NCI-H2081 (cell line): ENCODE measurements at places on chromosomes 16 and 17.

GRCh38 chr16:84071121-84071520 is 28.5 kb upstream of the SLC38A8 start:
- no peak for DNase-seq

DNA sequence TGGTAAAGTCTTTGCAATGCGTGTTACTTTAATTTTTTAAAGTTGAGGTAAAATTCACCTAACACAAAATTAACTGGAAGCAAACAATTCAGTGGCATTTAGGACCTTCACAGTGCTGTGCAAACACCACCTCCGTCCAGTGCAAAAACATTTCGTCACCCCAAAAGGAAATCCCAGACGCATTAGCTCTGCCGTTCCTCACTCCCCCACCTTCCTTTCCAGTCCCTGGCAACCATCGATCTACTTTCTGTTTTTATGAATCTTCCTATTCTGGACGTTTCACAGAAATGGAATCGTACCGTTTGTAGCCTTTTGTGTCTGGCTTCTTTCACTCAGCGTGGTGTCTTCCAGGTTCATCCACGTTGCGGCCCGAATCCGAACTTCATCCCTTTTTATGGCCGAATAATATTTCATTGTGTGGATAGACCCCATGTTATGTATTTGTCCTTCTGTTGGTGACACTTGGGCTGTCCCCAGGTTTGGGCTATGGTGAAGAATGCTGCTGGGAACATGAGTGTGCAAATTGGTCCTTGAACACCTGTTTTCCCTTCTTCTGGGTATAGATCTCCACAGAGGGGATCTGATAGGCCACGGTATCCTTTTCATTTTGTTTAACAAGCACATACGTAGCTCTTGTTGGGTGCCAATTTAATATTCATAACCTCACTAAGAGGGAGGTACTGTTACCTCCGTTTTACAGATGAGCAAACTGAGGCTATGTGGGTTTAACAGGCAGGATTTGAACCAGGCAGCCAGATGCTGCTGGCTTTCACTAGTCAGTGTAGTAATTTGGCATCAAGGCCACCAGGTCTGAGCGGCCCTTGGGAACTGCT is 232.0 kb upstream of the GSE1 start:
- DNase-seq = no peak

GRCh38 chr16:78291604-78292003 is 192.2 kb downstream of the WWOX start:
- DNase-seq = no peak

GRCh38 chr16:31712064-31712540 is 161.5 kb upstream of the ZNF267 start:
- no peak for DNase-seq

GRCh38 chr16:51326131-51326856 is 175.2 kb upstream of the SALL1 start:
- no peak for DNase-seq

- DNase-seq = no peak
These were observed 21.1 kb upstream of the KRT24 start for GRCh38 chr17:40724656-40725055.

- DNase-seq = no peak
These were observed 47.8 kb upstream of the NUFIP2 start for GRCh38 chr17:29341726-29342125.
